Heart right ventricle (tissue), 16 donors: ENCODE measurements at places on chromosomes 3 and 15. TPM values are rescaled to one million over a fixed set of nuclear protein-coding genes. Genes with fewer than 3 reads are reported as not detected.

Gene EDC3
- polyA plus RNA-seq = 11.9 TPM

Gene SEC22A
- 2.9 TPM for polyA plus RNA-seq

Gene RPUSD3
- polyA plus RNA-seq = 43.4 TPM

Gene POU1F1
- not detected for polyA plus RNA-seq

Gene KBTBD13
- polyA plus RNA-seq = 0.84 TPM
